Stimulated activated CD4-positive, alpha-beta T cell treated with anti-CD3 and anti-CD28 coated beads, Interleukin-1b, Interleukin-23, amount 100 ng/mL, for 1 hour (primary cell): ENCODE measurements at places on chromosomes 3 and 15.

DNA sequence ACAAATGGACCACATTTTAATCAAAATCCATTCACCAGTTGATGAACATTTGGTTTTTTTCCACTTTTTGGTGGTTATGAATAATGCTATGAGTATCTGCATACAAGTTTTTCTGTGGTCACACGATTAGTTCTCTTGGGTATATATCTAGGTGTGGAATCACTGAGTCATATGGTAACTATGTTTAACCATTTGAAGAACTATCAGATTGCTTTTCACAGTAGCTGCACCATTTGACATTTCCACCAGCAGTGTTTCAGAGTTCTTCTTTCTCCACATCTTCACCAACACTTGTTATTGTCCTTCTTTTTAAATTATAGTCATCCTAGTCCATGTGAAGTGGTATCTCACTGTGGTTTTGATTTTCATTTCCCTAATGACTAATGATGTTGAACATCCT, 33.3 kb upstream of the ATG7 start:
- DNase-seq: no peak

GRCh38 chr3:29381595-29381994, 100.7 kb downstream of the RBMS3 start:
- DNase-seq: no peak

- no peak for DNase-seq
These were observed 44.5 kb downstream of the CTDSPL2 start for GRCh38 chr15:44471885-44472455.

DNA sequence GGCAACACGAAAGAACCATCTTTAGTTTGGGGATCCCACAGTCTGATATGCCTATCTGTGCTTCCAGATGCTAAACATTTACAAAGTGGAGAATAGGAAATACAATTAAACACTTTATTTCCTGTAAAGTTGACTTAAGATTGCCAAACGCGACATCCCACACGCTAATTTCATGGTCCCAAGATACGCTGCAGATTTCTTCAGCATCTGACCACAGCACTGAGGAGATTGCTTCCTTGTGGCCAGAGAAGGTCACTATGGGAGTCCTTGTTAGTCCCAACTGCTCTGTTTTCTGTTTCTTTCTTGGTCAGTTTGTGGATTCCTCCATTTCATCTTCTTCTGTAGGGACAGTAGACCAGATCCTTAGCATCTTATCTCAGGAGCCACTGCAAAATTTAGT, 43.3 kb downstream of the ASB7 start:
- DNase-seq: no peak

DNA sequence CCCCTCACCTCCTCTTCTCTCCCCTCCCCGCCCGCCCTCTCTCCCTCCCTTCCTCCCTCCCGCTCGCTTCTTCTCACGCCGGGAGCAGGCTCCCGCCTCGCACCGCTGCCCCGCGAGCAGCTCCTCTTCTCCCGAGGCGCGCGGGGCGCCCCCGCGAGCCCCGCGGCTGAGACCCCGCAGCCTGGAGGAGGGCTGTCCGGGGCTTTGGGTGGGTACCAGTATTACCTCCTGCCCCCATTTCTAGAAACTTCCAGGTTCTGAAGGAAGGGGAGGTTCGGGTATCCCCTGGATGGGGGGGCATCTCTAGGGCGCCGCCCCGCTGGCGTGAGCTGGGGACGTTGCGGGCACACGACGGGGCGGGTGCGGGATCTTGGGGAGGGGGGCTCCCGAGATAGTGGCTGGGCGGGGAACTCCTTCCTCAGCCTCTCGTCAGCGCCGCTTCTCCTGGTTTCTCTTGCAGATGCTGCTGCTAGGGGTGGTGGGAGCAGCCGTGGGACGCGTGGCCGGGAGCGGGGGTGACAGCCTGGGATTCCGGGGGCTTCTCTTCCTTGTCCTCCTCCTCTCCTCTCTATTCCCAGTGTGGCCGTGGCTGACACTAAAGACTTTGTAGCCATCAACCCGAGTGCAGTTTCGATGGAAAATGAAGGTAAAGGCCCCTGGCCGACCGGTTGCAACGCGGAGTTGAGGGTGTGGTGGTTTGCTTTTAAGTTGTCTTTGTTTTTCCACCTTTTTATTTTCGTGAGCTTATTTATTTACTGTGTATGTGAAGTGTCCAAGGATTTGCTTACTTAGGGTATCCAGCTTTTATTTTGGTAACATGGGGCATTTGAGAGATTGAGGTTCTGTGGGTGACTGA, 474 bp downstream of the ATP2C1 start:
- DNase-seq: no peak

DNA sequence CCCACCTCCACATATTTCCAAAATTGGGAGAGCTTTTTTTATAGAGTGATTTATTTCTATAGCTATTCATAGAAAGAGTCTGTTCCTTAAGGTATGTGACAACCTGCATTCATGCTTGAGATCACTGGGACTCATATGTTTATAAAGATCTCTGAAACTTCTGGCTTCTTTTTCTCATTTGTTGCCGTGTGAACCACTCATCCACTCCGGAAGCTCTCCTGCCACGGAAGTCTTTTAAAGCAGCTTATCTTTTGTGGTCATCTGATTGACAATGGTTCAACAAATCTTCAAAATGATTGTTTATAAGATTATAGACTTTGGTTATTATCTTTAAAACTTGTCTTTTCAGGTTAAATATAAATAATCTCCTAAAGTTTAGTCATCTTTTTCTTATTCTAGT, 260.5 kb downstream of the C3orf38 start:
- DNase-seq: no peak
